RWPE2 (cell line): ENCODE measurements at places on chromosomes 7 and 10.

DNA sequence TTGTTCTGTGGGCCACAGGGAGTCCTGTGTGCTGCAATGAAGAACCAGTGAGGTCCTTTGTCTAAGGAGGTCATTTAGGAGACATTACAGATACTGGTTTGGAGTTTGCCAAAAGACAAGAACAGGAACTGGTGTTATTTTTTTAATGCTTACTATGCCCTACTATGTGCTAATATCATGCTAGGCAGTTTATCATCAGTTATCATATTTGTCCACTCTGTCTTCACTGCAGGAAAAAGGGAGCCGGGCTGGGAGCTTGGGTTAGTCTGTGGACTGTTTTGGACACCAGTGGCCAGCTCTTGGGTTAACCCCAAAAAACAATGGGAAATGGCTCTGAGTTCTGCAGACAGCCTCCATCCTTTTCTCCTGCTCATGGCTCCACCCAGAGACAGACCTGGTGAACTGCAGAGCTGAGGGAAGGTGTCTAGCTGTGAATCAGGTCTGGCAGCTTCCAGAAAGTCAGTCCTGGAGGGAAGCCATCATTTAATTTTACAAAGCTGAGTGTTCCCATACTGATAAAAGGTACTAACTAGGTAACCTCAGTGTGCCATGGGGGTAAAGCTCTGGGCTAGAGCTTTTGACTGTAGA, 101.2 kb upstream of the ZNF746 start:
- no peak for DNase-seq

DNA sequence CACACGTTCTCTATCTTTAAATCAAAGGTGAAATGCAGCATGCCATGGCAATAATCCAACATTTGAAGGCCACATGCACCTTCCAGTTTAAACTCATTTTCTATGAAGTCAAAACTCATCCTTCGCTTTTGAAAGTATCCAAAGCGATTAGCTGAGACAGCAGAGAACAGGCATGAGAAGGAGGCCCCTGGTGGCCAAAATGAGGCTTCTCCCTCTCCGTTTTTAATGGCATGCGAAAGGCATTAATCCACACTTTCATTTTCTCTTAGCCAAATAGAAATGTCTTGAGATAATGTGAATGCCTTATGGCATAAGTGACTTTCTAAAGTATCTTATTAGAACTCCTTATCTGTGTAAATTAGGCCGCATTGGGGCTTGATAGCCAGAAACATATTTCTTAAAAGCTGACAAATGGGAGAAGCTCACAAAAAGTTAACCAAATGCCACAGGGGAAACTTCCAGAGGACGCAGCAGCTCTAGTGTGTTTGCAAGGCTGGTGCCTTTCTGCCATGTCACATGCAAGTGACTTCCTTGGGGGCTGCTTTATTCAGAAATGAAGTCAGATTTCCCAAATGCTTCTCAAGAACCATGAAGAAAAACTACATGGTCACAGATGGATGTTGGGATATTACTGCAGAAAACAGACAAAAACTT, 1189.6 kb downstream of the SORCS1 start:
- no peak for DNase-seq

GRCh38 chr10:128180843-128181242, 54.6 kb upstream of the MKI67 start:
- no peak for DNase-seq

DNA sequence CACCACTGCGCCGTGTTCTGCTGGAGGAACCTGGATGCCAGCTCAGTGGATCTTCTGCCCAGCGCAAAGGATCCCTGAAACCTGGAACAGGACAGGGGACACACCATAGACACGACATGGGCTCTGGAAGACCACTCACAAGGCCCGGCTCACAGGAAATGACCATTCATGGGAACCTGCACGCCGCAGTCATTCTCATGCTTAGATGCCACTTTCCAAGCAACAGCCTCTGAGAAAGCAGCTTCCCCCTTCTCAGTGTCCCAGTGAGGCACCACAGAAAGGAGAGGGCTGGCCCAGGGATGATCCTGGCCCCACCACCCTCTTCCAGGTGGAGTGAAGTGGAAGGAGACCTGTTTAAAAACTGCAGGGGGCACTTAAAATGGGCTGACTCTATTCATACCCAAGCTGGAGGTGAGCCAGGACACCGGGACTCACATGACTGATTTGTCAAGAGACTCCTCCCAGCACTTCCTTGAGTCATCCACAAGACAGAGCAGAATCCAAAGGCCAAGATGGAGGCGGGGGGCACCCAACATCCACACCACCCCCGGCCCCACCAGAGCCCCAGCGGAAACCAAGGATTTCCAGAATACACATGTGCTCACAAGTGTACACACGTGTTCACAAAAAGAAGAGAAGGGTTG, 11.2 kb downstream of the CTBP2 start:
- no peak for DNase-seq

GRCh38 chr7:151941009-151941408, 15.2 kb upstream of the GALNTL5 start:
- no peak for DNase-seq

GRCh38 chr7:124155432-124156022, 122.7 kb upstream of the TMEM229A start:
- DNase-seq = no peak

DNA sequence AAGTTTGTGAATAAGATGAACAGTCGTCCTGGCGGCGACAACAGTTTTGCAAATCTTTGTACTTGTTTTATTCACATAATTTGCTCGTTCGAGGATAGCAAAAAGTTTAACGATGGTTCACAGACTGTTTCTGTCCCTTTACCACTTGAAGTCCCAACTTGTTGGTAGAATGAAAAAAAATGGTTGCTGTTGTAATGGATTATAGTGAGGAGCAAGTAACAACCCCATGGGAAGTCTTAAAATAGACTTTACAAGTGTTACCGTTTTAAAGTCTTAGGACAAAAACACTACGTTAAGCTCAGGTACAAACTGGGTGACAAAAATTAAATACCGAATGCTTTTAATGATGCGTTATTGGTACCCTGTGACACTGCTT, 589 bp downstream of the LSM8 start:
- no peak for DNase-seq

- DNase-seq = no peak
Observed at GRCh38 chr10:132987671-132988571, 45.6 kb upstream of the CFAP46 start.

GRCh38 chr10:79391231-79392019, 44.2 kb downstream of the PPIF start:
- DNase-seq = peak; percentile 44

DNA sequence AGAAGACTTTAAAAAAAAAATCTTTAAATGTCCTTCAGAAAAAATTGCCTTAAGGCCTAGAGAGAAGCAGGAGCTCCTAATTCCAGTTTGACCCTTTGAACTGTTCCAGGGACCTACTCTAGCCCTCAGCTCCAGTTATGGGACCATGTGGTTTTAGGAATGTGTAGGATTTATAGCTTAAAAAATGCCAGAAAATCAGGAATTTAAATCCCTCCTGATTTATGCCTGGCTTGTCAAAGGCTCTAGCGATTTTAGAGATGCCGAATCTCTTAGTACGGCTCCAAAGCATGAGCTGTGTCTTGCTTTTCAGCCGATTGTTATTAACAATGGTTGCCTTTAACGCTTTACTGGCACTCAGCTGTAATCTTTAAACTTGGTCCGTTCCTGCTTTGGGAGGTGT, 130.6 kb upstream of the NPVF start:
- DNase-seq = no peak

DNA sequence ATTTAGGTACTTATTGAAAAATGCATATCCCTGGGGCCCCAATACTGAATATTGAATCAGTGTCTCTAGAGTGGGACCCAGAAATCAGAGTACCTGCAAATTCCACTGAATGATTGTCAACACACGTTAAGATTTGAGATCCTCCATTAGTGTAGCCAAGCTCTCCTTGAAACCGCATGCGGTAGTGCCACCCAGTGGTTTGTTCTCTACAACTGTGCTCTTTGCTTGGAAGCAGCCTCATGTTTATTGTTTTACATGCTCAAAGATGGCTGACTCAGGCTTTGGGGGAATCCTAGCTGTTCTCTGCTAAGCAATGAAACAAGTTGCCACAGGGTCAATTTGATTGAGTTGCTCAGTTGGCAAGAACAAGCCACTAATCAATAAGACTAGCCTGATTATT, 340.2 kb upstream of the CELF2 start:
- DNase-seq = no peak

- no peak for DNase-seq
Observed at GRCh38 chr7:16589881-16590280, 55.7 kb downstream of the ANKMY2 start.

DNA sequence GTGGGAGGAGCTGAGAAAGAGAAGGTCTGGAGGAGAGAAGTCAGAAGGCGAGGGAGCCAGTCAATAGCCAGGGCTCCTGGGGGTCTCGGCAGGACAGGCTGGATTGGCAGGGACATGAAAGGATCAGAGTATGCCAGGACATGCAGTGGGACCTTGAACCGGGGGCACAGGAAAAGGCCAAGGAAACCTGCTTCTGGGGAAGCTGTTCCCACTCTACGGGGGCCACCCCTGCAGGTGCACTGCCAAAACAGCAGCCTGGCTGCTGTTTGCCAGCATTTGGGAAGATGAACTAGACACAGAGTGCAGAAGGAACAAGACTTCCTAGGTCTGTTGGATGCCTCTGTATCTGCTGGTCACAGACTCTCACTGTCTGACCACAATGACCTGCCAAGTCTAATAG, 194.9 kb upstream of the PRSS58 start:
- no peak for DNase-seq

GRCh38 chr7:265998-266850, 23.7 kb upstream of the FOXL3 start:
- peak; percentile 57 for DNase-seq

DNA sequence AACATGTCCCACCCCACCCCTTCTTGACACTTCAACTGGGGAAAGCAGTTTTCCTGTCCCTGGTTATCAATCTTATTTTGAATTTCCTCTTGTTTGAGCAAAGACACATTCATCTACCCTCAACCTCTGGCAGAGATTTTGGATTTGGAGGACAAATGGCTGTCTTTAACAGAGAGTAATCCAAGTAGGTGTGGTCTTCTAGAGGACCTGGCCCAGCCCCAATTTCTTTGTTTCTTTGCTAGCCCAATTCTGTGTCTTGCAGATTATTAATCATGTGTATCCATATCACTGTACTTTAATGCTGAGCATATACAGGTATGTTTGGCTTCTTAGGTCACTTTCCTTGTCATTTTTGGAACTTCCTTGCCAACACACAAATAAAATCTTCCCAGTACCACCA, 58.8 kb upstream of the ADCY1 start:
- no peak for DNase-seq

DNA sequence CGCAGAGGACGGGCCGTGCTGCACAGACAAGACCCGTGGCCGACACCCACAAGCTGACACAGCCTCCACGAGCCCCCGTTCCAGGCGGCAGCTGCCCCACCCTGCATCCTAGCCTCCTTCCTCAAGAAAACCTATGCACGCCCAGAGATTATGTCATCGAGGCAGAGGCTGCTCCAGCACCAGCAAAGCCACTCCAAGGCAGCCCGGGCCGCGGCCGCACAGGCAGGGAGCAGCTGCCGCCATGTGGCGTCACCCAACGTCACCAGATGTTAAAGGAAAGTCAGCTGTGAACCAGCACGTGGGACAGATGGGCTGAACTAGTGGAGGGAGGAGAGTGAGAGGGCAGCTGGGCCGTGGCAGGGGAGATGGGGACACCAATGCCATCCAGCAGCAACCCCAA, 59.8 kb downstream of the STK32C start:
- no peak for DNase-seq

DNA sequence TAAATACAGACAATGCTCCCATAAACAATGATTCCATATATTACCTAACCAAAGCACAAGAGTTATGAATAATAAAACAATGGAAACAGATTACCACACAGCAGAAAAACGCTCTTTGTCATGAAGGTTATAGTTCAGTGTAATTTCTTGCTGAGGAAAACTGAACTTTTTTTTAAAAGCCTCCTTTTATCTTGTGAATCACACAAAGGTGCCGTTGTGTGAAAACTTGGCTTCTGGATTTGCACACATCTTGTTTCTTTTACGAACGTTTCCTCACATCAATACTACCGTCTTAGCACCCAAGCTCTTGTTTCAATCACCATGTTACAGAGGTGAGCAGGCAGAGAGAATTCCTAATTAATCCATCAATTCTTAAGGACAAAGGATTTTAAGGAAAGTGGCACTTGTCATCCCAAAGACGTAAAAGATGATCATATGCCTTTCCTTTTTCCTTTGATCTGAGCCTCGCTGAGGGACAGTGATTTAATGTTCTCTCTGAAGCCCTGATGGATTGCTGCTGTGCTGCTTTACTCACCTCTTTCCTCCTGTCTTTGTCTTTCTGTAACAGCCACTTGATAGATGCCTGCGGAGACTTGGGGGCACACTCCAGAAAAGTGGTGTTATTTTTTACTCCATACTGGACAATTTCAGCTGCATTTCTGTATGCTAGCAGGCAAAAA, 110.1 kb downstream of the CD36 start:
- no peak for DNase-seq

DNA sequence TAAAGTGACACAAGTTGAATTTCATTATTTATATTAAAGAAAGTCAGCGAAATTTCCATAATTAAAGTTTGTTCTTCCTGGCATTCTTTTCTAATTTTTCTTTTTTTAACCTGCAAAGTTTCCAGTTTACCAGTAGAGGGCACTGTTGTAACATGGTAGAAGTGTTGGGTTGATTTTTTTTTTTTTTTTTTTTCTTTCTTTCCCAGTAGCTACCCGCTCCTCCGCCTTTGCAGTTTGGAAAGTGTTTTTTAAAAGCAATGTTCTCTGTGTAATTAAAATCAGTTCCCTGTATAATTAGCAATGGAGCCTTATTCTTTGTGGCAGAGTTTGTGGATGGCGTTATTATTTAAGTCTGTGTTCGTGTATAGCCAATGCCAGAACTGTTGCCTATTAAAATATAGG, 53.7 kb downstream of the TAF3 start:
- no peak for DNase-seq

- DNase-seq = no peak
Observed at GRCh38 chr7:46109437-46109836, 188.4 kb upstream of the IGFBP3 start.

DNA sequence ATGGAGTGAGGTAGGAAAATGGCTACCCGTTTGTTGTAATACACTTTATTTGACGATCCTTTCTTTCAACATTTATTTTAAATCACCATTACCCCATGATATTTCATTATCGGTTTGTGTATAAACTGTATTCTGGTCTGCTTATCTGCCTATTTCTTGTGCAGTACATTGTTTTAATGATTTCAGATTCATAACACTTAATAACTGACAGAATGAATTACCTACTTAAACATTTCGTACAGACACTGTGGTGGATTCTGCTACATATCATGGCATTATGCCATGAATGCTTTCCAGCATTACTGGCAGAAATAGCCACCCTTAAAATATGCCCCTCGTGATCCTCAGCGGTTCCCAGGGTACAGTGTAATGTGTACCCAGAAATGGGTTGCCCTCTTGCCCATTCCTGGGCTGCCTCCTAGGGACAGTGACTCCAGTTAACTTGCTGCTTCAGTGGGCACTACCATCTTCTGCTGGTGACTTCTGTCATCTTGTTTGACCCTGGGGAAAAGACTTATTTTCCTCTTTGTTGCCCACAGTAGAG, 74.5 kb downstream of the C1GALT1 start:
- DNase-seq = no peak

- no peak for DNase-seq
Observed at GRCh38 chr7:47100817-47101435, 481.0 kb downstream of the TNS3 start.

GRCh38 chr7:137080516-137081203, 212.2 kb downstream of the CHRM2 start:
- DNase-seq = no peak
